Ascending aorta (tissue), 2 donors: ENCODE measurements at places on chromosomes 4 and X.
A peak's percentile ranks its signal among the peaks of the same experiment; 100 is the strongest.

DNA sequence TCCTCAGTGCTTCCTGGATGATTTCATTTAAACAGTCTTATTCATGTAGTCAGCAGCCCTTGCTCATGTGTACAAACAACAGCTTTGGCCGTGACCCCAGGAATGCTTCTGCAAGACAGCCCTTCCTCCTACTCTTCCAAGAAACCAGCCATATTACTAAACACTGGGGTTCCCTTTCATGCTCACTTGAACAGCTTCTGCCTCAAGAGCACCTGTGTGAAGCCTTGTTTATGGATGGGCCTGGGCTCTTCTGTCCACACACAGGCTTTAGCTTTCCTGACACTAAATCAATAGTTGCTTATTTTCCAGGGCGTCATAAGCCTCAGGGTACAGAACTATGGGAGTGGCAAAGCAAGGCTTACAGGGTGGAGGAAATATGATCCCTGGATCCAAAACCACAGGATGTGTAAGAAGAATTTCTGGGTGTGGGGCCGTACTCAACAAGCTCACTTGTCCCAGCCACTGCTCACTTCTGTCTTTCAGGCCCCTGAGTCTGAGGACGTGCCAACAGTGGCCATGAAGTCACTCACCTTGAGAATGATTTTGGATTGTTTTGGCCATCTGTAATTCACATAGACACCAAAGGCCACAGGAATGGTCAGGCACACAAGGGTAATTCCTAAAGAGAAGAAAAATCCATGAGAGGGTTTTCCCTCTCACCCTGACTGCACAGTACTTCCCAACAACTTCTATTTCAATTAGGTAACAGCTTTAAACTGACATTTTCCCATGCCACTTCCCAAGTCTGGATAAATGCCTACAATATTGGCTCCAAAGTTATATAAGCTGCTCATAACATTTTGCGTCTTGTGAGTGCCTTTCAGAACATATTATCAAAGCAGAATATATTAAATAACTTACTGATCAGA, 17.7 kb downstream of the SLC10A6 start:
- no peak overlapping the region for H3K4me3 ChIP-seq
- H3K4me1 ChIP-seq = no peaks in the 10 kb centered on the region
- H3K27me3 ChIP-seq = no peaks in the 10 kb centered on the region

- H3K4me3 ChIP-seq = no peak within 1 kb of the TSS
- H3K27ac ChIP-seq = no peak within 1 kb of the TSS
- no peaks in the 10 kb centered on the region for H3K4me1 ChIP-seq
- H3K36me3 ChIP-seq = no peaks in the 10 kb centered on the region
Observed at GRCh38 chrX:153321381-153322124, at the start of gene PNMA6F. Gene PNMA6F, minus strand, starts transcription at chrX:153321767. Its CDS starts 1,093 bp downstream, at chrX:153320674.

DNA sequence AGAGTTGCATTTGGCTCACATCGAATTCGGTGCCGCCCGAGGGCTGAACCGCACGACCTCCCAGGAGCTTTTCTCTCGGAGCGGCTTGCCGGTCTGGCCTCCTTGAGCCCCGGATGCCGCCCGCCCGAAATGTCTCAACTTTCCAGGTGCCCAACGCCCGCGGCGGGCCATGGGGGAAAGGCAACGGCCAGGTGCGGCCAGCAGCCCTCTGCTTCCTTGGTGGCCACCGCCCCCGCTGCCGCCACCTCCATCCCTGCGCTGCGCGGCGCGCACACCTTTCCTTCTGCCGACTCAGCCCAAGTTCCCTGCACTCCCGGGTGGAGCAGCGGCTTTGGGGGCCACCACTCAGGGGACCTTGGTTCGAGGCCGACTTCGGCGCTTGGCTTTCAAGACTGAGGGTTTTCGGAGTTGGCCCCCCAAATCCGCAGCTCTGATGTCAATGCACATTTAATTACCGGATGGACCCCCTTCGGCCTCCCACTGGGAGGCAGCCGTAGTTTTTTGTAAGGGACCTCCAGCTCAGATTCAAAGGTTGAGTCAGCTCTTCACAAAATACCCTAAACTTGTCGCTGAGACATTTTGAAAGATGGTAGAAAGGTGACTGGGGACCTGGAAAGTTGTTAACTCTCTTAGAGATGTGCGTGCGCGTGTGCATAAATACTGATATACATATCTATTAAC, 1.1 kb downstream of the AFF2 start:
- H3K27me3 ChIP-seq = no peaks in the 10 kb centered on the region
- peak overlapping the region; percentile 63 for H3K4me3 ChIP-seq
- no peaks in the 10 kb centered on the region for H3K36me3 ChIP-seq
- no peak overlapping the region for H3K27ac ChIP-seq
- H3K4me1 ChIP-seq = no peaks in the 10 kb centered on the region

DNA sequence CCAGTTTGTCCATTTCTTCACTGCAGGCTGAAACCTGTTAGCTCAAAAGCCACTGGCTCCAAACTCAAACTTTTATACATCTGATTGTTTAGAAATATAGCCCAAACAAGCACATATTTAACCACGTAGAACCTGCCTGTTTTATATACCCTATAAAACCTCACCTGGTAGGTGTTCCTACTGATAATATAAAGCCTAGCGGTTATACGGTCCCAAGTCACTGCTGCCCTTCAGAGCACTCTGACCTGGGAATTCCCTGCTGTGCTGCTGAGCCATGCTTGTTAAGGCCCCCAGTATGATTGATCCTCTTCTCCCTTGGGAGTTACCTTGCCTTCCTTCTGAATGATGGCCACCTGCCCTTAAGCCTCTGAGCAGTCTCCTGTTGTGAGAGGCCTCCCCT, 432.8 kb upstream of the LCORL start:
- H3K27me3 ChIP-seq = no peaks in the 10 kb centered on the region
- no peak overlapping the region for H3K27ac ChIP-seq
- no peaks in the 10 kb centered on the region for H3K36me3 ChIP-seq
- no peaks in the 10 kb centered on the region for H3K4me1 ChIP-seq
